ENCODE measurements at places on chromosomes 2 and 18.
A peak's percentile ranks its signal among the peaks of the same experiment; 100 is the strongest.

DNA sequence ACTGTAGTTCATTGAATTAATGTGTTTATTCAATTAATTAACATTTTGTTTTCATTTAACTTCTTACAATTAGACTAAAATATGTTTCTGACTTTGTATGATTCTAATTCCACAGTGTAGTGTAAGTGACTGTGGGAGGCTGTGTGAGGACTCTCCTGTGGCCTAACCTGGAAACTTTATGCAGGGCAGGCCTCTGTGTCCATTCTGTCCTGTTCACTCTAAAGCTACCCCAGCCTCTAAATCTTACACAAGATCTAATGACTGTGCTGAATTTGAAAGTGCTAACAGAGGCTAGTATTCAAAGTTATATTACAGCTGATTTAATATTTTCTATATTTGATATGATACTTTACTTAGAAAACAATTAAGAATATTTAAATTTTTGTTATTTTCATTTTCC, 270.5 kb upstream of the CDH19 start:
- no peak for DNase-seq

DNA sequence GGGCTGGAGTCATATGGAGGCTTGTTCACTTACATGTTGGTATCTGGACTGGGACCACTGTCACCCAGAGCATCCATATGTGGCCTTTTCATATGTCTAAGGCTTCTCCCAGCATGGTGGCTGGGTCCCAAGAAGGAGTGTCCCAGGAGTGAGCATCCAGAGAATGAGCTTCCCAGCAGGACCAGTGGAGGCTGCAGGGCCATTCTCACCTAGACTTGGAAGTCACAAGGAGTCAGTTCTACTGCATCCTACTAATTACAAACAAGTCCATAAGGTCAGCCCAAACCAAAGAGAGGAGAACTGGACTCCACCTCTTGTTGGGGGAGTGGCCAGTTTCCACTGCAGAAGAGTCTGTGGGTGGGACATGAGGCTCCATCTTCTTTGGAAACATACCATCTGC, 5.1 kb upstream of the TEX51 start:
- peak; percentile 26 for DNase-seq

- no peak for DNase-seq
These were observed 36.9 kb downstream of the TBC1D8 start for GRCh38 chr2:101114268-101114783.

DNA sequence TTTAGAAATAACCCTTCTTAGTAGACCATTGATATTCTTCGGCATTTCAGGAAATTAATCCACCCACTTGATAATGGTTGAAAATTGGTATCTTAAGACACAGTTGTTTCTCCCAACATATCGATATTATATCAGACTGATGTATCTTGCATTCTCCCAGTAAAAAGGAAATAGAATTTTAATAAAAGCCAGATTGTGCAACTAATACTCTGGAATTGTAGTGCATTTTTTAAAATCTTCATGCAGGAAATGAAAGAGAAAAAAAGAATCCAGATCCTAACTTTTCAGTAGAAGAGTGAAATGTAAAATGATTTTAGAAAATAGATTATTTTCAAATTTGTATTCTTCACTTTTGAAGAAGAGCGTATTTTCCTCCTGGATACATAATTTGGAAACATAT, 1168.4 kb downstream of the DPP10 start:
- no peak for DNase-seq

DNA sequence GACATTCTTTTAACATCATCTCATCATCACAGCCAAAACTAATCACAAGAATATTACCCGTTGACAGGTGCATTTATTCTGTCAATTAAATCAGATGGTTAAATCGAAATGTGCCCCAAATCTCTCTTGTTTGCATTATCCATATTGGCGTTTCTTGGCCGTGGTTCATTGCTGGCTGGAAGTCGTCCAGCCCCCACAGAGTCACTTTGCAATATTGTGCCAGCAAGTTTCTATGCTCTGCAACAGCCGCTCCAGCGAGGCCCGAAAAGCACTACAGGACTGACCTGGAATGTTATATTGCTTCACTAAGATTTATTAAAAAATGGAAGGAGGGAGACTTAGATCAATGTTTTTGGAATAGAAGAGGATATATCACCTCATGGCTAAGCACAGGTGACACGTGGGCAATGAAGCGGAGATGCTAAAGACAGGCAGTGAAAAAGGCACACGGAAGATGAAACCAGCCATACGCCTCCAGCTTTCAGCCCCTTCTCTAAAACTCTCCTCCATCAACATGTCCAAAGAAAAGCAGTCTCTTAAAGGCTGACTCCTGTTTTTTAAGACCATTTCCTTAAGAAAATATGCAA, 176.8 kb upstream of the VRK2 start:
- DNase-seq, result peak; percentile 71

DNA sequence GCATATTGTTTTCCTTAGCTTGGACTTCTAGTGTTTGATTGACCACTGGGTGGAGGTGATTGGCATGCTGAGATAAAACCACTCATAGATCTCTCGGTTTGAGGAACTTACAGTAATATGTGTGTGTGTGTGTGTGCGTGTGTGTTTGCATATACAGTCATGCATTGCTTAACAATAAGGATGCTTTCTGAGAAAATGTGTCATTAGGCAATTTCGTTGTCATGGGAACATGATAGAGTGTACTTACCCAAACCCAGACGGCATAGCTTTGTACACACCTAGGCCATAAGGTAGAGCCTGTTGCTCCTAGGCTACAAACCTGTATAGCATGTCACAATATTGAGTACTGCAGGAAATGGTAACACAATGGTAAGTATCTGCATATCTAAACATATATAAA, 167.3 kb downstream of the NYAP2 start:
- no peak for DNase-seq

DNA sequence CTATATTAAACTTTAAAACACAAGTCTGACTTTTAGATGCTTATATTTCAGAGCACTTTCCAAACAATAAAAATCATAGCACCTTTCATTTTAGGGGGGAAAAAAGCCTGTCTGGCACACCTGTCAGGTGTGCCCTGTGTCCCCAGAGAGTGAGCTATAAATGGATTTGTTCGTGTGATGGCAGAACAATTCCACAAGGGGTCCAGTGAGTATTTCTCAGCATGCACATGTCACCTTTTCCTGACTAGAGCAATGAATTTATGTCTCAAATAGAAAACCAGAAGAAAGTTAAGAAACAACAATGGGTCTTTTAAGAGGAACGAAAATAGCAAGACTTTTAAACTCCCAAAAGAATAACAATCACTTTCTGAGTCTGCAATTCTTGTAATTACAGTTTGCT, 55.9 kb downstream of the ACVR1C start:
- no peak for DNase-seq

GRCh38 chr18:3541549-3542386, 91.8 kb downstream of the TGIF1 start:
- no peak for DNase-seq

- no peak for DNase-seq
These were observed 344.4 kb downstream of the CLIP4 start for GRCh38 chr2:29459445-29460179.

DNA sequence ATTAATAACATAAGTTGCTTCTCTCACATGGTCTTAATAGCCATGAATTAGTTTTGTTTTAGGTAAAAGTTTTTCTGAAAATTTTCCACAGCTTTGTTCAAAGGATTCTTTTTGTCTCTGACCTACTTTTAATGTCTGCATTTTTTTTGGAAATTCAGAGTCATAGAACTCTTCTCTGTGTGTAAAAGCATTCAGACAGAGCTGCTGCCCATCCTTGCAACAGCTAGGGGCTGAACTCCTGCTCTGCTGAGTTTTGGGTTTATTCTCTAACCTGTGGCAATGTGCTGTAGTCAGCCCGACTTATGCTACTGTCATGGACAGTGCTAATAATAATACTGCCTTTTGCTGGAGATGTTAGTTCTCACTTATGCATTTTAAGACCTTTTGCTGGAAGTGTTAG, 44.1 kb downstream of the RALBP1 start:
- no peak for DNase-seq

- no peak for DNase-seq
These were observed 34.8 kb downstream of the TOGARAM2 start for GRCh38 chr2:29015701-29016470.

DNA sequence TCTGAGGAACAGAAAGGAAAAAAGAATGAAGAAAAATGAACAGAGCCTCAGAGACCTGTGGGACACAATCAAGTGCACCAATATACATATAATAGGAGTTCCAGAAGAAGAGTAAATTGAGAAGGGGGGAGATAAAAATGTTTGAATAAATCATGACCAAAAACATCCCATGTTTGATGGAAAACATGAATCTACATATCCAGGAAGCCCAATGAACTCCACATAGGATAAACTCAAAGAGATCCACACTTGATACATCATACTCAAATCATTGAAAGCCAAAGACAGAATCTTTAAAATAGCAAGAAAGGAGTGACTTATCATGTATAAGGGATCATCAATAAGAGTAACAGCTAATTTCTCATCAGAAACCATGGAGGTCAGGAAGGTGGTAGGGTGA, 80.0 kb downstream of the COA5 start:
- DNase-seq, result no peak
